ENCODE measurements at places on chromosomes 13 and 19.

- no peak for DNase-seq
These were observed 536.3 kb downstream of the TBC1D4 start for GRCh38 chr13:74945637-74946036.

DNA sequence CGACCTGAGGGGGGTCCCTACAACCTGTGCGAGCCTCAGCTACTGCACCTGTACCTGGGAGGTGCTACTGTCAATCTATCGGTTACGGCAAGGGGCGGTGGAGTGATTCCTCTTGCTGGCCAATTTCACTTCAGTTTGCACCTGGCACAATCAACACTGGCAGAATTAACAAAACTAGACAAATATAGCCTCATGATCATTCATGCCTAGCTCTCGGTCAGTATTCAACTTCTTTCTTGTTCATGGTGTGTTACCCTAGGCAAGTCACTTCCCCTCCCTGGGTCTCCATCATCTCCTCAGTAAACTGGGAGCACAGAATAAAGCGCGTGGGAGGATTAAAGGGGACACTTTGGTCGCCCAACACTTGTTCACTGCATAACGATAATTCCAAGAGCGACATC is 618 bp downstream of the HAUS8 start:
- DNase-seq, result no peak

DNA sequence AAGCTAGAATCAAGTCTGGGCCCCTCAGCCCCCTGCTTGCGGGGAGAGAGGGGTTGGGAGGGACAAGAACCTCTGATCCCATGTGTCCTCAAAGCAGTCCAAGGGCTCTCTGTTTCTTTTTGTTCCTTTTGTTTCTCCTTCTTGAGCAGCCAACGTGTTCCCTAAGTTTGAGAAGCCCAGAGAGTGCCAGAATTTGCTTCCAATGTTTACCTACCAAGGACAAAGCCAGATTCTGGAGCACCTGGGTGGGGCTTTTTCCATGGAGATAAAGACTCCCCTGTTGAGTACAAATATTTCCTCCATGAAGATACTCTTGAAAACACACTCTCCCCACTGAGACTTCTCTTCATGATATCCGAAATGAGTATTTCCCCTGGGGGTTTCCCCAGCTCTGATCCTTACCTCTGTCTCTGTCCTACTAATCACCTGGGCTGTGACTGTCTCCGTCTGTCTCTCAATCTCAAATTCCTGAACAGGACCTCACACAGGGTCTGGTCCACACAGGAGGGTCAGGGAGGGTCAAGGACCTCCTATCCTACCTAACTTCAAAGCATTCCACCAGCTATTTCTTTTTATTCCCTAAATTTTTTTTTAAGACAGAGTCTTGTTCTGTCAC is 27.4 kb downstream of the CD177 start:
- DNase-seq, result no peak

DNA sequence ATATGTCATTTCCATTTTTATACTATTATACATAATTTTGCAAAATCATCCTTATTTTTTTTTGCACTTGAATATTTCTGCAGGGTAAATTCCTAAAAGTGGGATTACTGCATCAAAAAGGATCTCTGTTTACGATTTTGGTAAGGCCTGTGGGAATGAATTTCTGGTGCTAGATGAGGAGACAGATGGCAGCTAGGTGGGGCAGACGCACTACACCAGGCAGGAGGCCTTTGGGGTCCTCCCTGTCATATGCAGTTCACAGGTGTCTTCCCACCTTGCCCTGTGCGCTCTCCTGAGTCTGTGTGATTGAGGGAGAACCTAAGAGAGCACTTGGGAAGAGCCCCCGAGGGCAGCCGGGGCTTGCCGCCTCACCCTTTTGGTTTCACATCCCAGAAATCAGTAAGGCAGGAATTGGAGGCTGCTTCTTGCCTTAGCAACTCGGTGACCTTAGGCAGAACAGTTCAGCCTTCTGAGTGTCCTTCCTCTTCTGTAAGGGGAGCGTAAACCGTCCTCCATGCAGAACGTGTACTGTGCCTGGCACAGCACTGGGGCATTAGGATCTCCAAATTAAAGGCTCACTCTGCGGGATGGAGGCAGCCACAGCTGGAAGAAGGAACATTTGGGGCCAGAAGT is 13.4 kb upstream of the GJB2 start:
- no peak for DNase-seq

DNA sequence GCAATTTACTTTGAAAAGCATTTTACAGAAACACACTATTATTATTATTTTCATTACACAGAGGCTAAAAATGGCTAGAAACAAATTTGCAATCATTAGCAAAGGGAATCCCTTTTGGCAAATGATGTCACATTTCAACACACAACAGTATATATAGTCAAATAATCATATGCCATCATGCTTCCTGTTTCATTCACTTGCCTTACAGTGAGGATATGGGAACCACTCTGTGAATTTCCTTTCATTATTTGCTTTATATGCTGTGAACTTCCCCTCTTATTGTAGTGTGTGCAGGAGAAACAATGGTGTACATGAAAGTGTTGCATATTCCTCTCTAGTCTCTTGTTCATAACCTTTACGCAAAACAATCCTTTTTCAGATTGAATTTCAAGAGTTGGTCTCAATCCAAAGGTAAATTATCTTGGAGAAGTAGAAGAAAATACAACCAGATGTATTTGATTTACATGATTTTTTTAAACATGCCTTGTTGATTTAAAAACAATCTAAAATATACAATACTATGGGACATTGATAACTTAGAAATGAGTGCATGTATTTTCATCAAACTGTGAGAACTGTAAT is 657.3 kb downstream of the EFNB2 start:
- no peak for DNase-seq

- no peak for DNase-seq
These were observed 271.9 kb upstream of the GPC6 start for GRCh38 chr13:92954746-92955145.

DNA sequence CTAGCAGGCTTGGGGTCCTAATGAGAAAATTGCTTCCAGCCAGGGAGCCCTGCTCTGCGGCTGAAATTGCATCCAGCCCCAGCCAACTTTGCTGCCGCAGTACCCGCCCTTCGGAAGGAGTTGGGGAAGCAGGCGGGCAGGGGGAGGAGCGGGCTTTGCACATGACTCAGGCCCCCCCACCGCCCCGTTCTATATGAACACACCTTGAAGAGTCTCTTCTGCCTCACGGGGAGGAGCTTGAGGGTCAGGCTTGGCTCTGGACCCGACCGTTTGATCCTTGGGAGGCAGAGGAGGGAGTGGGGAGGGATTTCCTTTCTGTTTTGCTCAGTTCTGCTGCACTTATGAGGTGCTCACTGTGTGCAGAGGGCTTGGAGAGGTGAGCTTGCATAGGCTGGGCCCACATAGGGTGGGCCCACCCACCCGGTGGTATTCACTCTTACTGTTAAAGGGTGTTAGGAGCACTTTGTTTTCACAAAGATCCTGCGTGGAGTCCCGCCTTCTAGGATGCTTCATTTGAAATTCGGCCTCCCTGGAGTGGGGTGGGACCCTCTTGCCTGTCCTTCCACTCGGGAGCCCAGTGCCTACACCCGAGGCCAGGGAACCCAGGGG is 46.5 kb downstream of the LYL1 start:
- peak; percentile 74 for DNase-seq

GRCh38 chr19:50330365-50331078 is 1.3 kb upstream of the KCNC3 start:
- DNase-seq, result peak; percentile 41

- no peak for DNase-seq
These were observed 1504.5 kb upstream of the PCDH20 start for GRCh38 chr13:62920159-62920558.

- no peak for DNase-seq
These were observed 57.2 kb upstream of the KLF12 start for GRCh38 chr13:74191410-74191809.

- no peak for DNase-seq
These were observed at the start of gene CELF5 for GRCh38 chr19:3224346-3225168. TSS of gene CELF5 (plus strand) at chr19:3224661. CDS start at chr19:3224740, 79 bp downstream.

DNA sequence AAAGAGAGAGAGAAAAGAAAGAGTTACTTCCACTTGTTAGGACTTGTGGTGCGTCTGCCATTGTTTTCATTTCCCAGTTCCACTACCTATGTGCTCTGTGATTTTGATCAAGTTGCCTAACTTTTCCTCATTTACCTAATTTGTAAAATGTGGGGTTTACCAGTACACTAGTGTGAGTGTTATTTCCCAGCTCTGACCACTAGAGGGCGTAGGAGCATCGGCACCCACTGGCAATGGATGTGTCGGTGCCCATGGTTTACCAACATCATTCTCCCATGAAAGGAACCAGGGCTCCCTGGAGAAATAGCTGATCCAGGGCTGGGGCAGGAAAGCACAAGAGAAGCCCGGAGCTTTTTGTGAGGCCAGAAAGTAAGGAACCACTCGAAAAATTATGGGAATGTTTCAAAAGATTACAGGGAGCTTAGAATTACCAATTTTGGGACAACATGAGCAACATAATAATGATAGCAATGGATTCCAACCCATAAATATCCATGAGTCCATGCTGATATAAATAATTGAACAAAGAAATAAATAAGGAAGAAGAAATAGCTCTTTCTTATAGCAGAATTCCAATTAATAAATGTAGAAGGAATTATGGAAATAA is 15.1 kb upstream of the CEACAM4 start:
- peak; percentile 62 for DNase-seq

DNA sequence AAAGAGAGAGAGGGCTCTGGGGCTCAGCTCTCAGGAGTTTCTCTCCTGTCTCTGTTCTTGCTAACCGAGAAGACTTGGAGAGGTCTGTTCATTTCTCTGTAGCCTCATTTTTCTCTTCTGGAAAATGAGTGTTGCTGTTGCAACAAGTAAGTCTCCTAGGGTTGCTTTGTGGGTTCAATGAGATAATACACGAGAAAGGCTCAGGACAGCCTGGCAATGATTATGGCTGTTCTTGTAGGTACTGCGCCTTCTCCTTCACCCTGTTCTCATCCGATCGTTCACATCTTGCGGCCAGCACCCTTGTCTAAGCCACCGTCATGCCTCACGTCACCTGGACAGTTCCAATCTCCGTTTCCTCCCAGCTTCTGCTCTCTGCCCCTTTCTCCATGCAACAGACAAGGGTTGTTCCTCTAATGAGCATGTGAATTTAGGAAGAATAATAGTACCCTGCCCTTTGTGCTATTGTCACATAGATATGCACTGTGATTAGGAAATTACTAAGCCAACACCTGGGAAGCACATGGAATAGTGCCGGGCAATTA is 4.2 kb downstream of the C5AR1 start:
- DNase-seq, result no peak

- peak; percentile 89 for DNase-seq
These were observed 21.4 kb upstream of the ZNF181 start for GRCh38 chr19:34712395-34713261.

GRCh38 chr19:48608798-48609263 is 2.3 kb downstream of the SPACA4 start:
- peak; percentile 49 for DNase-seq

DNA sequence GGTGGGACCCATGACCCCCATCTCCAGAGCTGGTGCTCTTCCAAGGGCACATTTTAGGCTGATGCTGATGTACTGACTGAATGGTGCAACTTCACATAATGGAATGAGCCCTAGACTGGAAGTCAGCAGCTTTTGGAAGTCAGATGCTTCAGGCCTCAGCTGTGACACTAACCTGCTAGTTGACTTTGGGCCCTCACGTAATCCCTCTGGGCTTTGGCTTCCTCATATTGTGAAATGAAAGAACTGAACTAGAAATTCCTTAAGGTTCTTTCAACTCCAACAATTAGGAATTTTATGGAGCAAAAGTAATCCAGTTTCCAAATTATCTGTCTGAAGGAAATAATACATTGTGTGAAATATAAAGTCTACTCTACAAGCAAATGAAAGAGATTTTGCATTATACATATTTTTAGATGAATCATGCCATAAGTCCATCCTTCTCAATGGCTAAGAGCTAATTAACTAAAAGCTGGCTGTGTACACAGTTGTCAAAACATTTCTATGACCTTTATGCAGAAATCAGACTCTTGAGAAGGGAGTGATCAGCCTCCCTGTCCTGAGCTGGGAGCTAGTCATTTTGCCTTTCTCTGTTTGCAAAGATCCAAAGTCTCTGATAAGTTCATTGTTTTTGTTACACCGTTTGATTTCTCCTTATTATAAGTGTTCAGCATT is 204.2 kb downstream of the DCLK1 start:
- peak; percentile 39 for DNase-seq
